Muscle of back (tissue), 13 donors: ENCODE measurements at places on chromosomes 5 and 9.

DNA sequence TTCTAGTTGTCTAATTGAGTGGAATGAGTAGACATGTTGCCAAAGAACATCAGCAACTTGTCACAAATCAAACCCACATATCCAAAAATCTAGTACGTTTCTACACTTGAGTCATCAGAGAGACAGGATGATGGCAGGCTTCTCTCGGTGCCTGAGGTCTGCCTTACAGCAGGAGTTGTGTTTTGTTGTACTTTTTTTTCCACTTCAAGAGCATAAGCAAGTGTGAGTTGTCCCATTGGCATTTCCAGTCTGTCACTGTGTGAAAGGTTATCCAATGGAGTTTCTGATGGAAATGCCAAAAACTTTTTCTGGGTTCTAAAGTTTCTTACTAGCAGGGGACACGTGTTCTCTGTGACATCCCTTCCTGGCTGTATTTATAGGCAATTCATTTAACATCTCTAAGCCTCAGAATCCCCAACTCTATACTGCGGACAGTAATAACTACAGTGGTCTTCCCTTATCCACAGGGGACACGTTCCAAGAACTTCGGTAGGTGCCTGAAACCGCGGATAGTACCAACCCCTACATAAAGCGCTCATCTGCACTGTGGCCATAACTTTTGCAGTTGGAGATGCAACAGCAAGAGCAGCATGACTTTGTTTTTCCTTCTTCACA is 246.5 kb downstream of the SYK start:
- DNase-seq: no peak

GRCh38 chr5:164127527-164127926 is 622.1 kb downstream of the MAT2B start:
- DNase-seq: no peak

DNA sequence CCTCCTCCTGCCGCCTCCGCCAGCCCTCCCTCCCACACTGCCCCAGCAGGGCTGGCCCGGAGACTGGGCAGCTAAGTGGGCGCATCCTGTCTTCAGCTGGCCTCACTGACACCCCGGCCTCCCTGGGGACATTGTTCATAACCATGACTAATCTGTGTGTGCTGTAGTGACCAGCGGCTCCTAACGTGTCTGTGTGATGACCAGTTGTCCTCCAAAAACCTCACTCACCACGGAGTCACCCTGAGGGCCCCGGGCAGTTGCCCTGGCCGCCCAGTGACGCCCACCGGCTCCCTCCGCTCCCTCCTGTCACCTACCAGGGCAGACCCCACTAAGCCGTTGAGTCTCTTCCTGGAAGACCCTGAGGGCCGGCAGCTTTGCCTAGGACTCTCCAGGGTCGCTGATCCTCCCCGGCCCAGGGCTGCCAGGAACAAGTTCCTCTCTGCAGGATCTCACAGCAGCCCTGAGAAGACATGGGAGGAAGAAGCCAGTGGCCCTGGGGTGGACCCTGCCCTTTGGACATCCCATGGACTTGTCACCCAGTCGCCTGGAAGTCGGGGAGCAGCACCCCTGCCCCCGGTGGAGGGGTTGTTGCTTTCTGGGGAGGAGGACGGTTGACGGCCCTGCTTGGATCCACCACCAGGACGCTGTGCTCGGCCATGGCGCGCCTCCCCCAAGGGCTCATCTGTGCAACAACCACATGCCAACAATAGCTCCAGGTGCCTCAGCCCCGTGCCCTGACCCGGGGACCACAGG is 110.2 kb upstream of the LMX1B start:
- no peak for DNase-seq

- DNase-seq: peak; percentile 73
Observed at GRCh38 chr5:107389130-107389774, 281.5 kb downstream of the EFNA5 start.

DNA sequence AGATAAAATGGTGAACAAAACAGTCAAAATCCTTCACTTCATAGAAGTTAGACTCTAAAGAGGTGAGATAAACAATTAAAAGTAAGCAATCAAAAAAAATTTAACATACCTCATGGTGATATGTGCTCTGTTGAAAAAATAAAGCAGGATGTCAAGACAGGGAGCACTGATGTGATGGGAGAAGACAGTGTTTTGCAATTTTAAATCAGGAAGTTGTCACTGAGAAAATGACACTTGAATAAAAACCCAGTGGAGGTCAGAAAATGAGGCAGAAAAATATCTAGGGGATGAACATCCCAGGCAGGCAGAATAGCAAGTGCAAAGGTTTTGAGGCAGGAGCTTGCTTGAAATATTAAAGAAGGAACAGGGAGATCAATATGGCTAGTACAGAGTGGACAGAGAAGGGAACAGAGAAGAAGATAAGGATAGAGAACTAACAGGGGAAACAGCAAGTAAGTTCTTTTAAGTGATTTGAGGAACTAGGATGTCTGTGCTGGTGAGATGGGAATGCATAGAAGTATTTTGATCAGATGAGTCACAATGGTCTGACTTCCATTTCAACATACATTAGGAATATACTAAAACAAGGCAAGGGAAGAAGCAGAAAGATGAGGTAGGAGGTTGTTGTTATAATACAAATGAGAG is 130.4 kb downstream of the CHSY3 start:
- no peak for DNase-seq

- peak; percentile 52 for DNase-seq
Observed at GRCh38 chr5:40309851-40310250, 369.9 kb upstream of the PTGER4 start.

GRCh38 chr9:131105952-131106351 is 9.6 kb downstream of the AIF1L start:
- no peak for DNase-seq

DNA sequence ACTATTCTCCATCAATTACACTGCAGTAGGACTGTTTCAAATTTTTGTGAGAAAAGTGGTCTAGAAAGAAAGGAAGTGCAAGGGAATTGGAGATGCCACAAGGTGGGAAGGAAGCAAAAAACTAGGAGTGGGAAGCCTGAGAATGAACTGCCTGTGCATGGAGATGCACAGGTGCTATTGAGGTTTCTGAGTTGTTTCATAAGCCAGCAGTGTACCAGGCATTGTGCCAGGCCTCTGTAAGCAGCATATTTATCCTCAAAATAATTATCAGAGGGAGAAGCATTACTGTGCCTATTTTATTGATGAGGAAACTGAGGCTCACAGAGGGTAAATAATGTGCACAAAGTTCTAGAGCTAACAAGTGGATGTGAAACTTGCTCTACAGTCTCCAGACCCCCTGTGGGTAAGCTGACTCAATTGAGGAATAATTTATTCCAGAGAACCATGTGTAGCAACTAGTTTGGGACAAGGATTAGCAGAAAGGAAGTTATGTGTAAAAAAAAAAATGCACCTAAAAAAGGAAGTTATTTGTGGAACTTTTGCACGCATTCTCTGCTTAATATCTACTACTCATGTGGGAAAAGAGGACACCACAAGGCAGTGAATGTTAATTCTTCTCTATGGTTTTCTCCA is 96.7 kb downstream of the SNCAIP start:
- DNase-seq: no peak

- DNase-seq: no peak
Observed at GRCh38 chr9:36146651-36147050, 10.1 kb downstream of the GLIPR2 start.

DNA sequence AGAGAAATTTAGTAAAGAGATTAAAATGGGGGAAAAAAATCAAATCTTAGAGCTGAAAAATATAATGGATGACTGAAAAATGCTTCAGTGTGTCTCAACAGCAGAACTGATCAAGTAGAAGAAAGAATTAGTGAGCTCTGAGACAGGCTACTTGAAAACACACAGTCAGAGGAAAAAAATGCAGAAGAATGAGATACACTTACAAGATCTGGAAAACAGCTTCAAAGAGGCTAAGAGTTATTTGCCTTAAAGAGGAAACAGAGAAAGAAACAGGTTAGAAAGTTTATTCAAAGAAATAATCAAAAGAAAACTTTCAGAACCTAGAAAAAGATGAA is 70.5 kb upstream of the OR2K2 start:
- no peak for DNase-seq

DNA sequence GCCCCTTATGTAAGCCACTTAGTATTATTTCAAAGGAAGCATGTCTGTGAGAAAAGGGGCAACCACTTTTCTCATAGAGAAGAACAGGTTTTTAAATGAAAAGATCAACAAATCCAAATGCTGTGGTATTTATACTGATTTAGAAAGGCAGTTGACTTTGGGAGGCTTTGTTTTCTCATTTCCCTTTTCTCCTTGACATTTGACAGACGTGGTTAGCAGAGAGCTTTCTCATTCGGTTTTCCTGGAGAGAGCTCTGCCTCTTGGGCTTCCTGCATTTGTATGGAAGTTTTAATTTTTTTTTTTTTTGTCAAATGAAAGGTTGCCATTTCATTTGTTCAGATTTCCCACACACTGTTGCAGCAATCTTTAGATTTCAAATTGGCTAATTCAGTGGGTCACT is 62.5 kb downstream of the EXOSC2 start:
- no peak for DNase-seq

DNA sequence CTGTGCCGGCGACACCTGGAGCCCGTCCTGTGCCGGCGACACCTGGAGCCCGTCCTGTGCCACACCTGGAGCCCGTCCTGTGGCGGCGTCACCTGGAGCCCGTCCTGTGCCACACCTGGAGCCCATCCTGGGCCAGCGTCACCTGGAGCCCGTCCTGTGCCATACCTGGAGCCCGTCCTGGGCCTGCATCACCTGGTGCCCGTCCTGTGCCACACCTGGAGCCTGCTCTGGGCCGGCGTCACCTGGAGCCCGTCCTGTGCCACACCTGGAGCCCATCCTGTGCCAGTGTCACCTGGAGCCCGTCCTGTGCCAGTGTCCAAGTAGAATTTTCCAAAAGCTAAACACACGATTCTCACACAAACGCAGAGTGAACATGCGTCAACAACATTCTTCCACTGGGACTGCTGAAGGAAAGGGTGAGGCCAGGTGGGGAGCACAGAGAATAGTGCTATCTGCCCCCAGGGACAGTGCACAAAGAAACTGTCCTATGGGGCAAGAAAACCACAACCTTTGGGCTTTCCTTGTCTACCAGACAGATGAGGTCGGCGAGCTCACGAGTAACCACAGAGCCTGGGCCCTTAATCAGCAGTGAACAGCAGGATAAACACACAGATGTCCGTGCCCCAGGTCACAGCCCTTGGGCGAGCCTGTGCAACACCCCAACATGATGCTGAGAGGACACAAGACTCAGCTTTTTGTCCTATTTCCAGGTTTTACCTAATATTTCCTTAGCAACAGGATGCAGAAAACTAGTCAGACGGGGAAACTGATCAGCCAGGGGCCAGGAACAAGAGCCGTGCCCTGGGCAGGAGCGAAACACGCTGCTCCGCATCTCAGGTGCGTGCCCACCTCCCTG is 7.9 kb downstream of the QSOX2 start:
- DNase-seq: no peak
